ENCODE measurements at places on chromosomes 6 and 20. TPM values are rescaled to one million over a fixed set of nuclear protein-coding genes. Genes with fewer than 3 reads are reported as not detected.

The PLTP gene
- 146 TPM for polyA plus RNA-seq

The KIF6 gene
- polyA plus RNA-seq = 3.8 TPM

The PNLDC1 gene
- 0.25 TPM for polyA plus RNA-seq

The FAM184A gene
- 9.3 TPM for polyA plus RNA-seq

The C20orf202 gene
- 0.42 TPM for polyA plus RNA-seq

The XKR7 gene
- 0.26 TPM for polyA plus RNA-seq

The QKI gene
- 209 TPM for polyA plus RNA-seq

The NRN1 gene
- 5.3 TPM for polyA plus RNA-seq

The GPR6 gene
- not detected for polyA plus RNA-seq

The SLC12A5 gene
- polyA plus RNA-seq = 2.6 TPM

The ZC2HC1B gene
- polyA plus RNA-seq = not detected

The PDE10A gene
- 20.2 TPM for polyA plus RNA-seq

The VSX1 gene
- not detected for polyA plus RNA-seq

- DNase-seq = no peak
Observed at GRCh38 chr6:111592726-111593511, 12.8 kb downstream of the TRAF3IP2 start.

- no peak for DNase-seq
Observed at GRCh38 chr6:14040042-14040441, 77.5 kb upstream of the CD83 start.

GRCh38 chr6:148831064-148831463 lies 84.2 kb downstream of the UST start:
- DNase-seq = no peak

DNA sequence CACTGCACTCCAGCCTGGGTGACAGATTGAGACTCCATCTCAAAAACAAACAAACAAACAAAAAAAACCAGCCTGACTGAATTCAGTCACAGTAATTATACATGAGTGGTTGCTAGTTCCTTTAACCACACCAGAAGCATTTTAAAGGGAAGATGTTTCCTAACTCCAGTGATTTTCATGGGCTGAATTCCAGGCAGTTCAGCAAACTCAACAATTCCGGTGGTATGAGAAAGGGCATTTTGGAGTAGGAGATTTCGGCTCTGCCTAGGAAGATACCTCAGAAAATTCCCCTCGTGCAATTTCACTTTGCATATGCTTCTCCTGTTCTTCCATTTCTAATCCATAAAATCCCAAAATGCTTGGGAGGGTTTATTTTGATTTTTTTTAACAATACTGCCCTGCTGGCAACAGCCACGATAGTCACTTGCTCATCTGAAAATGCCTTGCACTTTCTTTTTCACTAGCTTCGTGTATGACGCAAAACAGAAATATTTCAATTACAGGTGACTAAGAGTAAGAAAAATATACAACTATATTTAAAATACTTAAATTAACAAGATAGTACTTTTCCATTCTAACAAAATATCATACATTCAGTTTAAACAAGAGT lies 48.3 kb upstream of the IPCEF1 start:
- no peak for DNase-seq

DNA sequence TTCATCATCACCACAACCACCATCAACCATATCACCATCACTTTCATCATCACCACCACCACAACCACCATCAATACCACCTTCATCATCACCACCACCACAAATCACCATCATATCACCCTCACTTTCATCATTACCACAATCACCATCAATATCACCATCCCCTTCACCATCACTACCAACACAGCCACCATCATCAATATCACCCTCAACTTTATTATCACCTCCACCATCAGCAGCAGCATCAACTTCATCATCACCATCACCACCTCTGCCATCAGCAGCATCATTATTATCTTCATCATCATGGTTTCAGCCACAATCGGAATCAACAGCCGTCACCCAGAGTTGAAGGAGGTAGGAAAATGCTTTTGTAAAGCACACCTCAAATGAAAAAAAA lies 225.7 kb upstream of the SULF2 start:
- DNase-seq = no peak

GRCh38 chr6:98942263-98942803 lies 5.4 kb downstream of the FBXL4 start:
- DNase-seq = no peak

- no peak for DNase-seq
Observed at GRCh38 chr6:41813469-41813868, 26.0 kb downstream of the TOMM6 start.

DNA sequence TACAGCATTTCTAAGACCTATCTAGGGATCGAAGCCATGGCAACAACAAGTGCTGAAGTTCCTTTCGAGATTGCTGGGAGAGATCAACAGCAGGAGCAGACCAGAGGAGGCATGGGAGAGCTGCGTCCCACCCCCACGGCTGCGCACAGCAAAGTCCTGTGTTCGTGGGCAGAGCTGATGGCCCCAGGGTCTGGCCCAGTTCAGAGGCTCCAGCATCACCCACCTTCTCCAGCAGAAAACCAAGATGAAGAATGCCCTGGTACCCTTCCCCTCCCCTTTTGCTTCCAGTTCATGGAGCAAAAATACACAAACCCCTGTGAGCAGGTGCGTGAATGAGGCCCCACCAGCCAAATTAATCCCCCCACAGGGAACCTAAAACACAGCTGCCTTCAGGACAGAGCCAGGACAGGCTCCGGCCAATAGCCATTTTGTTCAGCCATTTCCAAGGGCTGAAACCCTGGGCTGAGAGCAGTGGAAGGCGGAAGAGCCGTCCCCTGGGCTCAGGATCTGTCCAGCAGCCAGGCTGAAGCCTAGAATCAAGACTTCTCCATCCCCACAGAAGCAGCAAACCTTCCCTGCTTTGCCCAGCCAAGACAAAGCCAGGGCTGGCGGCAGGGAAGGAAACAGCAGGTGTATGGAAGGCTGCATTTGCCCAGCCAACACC lies 102.8 kb downstream of the PREX1 start:
- no peak for DNase-seq

- no peak for DNase-seq
Observed at GRCh38 chr6:148502773-148503135, 160.1 kb downstream of the SASH1 start.

- DNase-seq = no peak
Observed at GRCh38 chr6:135703007-135703406, 148.5 kb upstream of the PDE7B start.

DNA sequence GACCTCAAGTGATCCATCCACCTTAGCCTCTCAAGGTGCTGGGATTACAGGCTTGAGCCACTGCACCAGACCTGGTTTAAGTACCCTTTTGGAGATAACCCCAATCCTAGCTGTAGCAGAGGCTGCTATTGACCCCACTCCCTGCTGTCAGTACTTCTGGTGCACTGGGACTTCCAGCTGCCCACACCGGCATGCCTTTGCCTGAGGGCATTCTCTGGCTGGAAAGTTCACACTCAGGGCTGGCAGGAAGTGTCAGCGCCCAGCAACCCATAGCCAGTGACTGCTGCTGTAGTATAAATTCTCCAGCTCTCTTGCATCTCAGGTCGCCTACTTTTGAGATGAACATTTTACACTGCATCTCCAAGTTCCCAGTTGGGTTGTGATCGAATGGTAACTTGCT lies 75.3 kb downstream of the UTRN start:
- no peak for DNase-seq

DNA sequence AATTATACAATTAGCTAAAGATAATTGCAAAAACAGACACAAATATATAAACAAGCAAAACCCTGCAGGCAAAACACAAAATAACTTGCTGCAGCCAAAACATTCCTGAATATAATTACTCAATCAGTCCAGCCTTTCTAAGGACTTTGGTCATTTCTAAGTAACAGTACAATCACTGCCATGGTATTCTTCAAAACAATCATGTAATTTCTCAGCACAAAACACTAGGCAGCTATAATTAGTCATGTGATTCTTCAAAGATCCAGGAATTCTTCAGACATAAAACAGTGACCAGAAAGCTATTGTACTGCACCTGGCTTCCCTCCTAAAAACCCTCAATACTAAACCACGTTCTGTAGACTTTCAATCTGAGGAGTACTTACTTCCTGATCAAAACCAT lies 881.1 kb downstream of the EPHA7 start:
- DNase-seq = no peak

DNA sequence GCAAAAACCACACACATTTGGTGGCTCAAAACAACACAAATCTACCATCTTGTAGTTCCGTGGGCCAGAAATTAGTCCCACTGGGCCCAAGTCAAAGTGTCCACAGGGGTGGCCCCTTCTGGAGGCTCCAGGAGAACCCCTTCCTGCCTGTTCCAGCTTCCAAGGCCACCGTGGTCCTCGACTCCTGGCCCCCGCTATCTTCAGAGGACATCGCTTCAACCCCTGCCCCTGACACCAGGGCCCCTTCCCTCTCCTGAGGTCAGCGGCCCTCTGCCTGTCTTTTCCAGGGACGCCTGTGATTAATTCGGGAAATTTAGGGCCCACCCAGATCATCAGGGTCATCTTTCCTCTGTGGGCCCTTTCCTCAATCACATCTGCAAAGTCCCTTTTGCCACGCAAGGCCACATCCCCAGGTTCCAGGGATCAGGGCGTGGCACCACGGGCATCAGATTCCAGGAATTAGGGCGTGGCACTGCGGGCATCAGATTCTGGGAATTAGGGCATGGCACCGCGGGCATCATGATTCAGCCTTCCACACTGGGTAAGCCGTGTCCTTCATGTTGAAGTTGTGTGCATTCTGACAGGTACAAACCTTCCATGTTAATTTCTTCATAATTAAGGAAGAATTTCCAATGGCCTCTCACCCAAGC lies 59.9 kb upstream of the SMOC2 start:
- DNase-seq = no peak

DNA sequence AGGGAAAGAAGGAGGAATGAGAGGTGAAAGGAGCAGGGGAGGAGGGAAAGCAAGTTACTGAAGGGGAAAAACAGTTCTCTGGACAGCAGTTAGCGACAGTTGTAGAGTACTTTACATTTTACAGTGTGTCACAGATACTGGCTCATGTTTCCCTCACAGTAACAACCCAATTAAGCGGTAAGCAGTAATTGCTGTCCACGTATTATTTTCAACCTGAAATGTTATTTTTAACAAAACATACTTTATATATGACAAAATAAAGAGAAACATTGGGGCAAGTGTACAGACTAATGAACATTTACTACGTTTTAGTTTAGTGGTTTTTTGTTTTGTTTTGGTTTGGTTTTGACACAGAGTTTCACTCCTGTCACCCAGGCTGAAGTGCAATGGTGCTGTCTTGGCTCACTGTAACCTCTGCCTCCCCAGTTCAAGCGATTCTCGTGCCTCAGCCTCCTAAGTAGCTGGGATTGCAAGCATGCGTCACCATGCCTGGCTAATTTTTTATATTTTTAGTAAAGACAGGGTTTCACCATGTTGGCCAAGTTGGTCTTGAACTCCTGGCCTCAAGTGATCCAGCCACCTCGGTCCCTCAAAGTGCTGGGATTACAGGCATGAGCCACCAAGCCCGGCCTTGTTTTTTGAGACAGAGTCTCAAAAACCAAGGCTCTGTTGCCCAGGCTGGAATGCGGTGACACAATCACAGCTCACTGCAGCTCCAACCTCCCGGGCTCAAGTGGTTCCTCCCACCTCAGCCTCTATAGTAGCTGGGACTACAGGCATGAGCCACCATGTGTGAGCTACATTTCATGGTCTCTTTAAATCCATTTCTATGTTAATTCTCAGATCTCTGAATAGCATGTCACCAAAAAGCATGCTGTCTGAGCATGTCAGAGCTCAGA lies 22.6 kb upstream of the BTN3A2 start:
- no peak for DNase-seq

GRCh38 chr20:19368351-19368750 lies 155.9 kb downstream of the SLC24A3 start:
- DNase-seq = no peak

- no peak for DNase-seq
Observed at GRCh38 chr6:40477246-40478126, 109.7 kb downstream of the LRFN2 start.

- DNase-seq = no peak
Observed at GRCh38 chr20:13420625-13421024, 199.6 kb downstream of the ISM1 start.

Measured in right renal pelvis (tissue), 4 donors.